GM13976 (cell line): ENCODE measurements at places on chromosomes 1 and 21.

DNA sequence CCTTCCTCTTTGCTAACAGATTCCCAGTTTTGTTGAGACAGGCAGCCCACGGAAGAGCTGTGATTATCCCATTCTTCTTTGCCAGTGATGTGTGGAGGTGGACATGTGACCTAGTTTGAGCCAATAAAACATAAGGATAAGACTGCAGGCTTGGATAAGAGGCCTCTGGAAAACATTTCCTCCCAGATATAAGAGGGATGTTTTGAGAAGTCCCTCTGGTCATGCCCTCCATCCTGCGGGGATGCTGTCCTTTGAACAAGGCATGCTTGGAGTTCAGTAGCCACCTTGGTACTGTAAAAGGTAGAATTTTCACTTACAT lies 155.7 kb downstream of the TM2D1 start:
- no peak for DNase-seq

- DNase-seq = no peak
Observed at GRCh38 chr1:115059316-115059715, 29.7 kb downstream of the TSHB start.

GRCh38 chr1:202207292-202207691 lies 13.7 kb downstream of the LGR6 start:
- no peak for DNase-seq

DNA sequence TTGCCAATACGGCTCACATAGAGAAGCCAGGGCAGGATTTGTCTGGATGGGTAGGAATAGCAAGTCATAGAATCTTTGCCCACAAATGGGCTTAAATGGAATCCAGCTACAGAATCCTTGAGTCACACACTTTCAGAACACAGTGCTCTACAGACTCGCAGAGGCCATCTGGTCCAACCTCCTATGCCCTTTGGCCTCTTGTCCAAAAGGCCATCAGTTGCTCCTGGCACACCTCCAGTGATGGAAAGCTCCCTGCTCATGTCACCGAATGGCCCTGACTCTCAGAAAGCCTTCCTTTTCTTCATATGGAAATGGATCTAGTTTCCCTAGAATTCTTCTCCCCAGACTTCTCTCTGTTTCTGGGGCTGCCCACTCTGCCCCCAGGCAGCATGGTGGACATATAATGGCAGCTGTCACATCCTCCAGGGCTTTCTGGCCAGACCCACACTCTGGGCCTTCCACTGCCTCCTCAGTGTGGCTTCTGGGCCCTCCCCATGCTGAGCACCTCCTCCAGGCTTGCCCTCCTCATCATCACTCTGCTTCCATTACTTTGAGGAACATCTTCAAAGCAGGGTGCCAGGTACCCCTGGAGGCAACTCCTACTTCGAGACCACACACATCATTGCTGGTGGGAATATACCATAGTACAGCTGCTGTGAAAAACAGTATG lies 33.6 kb upstream of the TRABD2B start:
- DNase-seq = no peak

GRCh38 chr1:30991862-30992606 lies 73.5 kb downstream of the PUM1 start:
- DNase-seq = no peak

- no peak for DNase-seq
Observed at GRCh38 chr1:77504986-77505385, 177.5 kb downstream of the ZZZ3 start.

GRCh38 chr1:79079770-79080169 lies 73.2 kb upstream of the ADGRL4 start:
- DNase-seq = no peak

- no peak for DNase-seq
Observed at GRCh38 chr21:35226328-35226727, 177.2 kb upstream of the RUNX1 start.

DNA sequence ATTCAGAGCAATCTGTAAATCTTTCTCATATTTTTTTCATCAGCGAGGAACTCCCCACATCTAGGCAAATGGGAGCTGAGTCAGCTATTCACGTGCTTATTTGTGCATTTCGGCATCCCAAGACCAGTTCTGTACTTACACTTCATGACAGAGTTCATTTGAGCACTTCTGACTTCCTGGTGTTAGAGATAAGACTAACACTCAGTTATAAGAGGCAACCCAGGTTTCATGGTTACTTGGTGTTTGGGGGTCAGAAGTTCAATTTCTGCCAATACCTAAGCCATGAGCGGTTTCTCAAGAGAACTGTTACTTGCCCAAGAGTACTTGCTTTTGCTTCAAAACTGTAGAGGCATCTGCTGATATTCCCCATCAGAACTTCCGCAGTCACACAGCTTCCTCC lies 24.1 kb upstream of the DESI2 start:
- DNase-seq = no peak

GRCh38 chr1:151324390-151324930 lies 2.8 kb downstream of the PI4KB start:
- no peak for DNase-seq

- no peak for DNase-seq
Observed at GRCh38 chr1:109477821-109478220, 5.9 kb upstream of the ATXN7L2 start.

GRCh38 chr1:180594723-180595122 lies 36.0 kb downstream of the OVAAL start:
- DNase-seq = no peak

DNA sequence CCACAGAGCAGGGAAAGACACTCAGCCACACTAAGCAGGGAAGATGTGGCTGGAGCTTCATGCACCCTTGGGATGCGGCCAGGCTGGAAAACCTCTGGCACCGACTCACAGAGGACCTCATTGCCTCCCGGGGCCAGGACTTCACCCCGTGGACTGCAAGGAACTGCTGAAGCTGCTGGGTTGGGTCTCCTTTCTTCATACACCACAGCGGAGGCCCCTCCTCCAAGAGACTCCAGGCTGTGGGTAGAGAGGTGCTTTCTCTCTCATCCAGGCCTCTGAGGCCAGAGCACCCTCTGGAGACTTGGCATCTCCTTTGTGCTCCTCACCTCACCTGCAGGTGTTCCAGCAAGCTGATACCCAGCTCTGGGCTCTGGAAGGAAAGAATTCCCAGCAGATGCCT lies 76.0 kb upstream of the EDN2 start:
- DNase-seq = no peak

- no peak for DNase-seq
Observed at GRCh38 chr21:38819051-38819718, 13.5 kb downstream of the ETS2 start.

DNA sequence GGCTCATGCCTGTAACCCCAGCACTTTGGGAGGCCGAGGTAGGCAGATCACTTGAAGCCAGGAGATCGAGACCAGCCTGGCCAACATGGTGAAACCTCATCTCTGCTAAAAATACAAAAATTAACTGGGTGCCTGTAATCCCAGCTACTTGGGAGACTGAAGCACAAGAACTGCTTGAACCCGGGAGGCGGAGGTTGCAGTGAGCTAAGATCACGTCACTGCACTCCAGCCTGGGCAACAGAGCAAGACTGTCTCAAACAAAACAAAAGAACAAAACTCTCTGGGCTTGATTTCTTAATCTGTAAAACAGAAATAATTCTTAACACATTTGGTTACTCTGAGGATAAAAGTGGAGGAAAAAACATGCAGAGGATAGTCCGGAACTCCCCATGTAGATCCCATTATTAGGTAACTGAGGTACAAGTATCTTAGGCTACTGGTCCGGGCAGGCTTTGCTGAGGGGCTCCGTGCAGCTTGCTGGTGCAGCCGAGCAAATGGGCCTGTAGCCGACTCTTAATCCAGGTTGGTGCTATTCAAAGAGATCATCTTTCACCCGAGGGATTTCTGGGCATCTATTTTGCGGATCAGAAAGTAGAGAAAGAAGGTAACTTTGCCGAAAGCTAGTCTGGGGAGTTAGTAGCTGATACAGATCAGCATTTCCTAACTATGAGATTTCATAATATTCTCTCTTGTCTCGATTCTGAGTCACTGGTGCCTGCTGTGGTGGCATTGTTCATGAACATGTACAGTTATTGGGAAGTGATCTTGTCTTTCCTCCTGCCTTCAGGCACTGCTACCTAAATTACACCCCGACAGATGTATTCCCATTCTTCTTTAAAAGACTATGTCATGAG lies 56.8 kb downstream of the NFIA start:
- no peak for DNase-seq

GRCh38 chr1:23798662-23799142 lies 1.9 kb downstream of the GALE start:
- DNase-seq = no peak

DNA sequence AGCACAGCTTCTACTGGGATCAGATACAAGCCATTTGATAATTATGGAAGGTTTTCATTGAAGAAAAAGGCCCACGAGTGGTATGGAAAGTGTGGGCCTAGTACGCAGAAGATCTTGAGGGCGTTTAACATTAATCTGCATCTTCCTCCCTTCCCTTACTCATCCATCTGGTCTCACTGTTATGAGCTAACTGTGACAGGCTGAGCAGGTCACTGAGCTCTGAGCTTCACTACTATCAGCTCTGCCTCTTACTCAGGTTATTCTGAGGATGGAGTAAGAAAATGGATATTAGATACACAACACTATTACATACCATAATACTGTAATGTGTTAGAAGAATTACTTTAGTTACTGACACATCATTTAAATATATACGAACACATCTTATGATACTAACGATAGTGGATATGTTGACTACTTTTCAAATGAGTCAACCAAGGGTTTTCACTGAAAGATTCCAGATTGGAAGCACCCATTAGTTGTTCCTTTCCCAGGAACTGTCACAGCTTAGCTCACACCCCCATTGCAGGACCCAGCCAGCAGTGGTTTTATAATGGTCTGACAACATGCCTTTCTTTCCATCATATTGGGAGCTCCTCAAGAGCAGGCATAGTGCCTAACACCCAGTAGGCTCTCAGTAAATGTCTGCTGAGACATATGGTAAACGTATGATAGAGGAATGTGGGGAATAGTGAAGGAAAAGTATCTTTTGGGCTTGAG lies 97.8 kb upstream of the C8B start:
- no peak for DNase-seq

DNA sequence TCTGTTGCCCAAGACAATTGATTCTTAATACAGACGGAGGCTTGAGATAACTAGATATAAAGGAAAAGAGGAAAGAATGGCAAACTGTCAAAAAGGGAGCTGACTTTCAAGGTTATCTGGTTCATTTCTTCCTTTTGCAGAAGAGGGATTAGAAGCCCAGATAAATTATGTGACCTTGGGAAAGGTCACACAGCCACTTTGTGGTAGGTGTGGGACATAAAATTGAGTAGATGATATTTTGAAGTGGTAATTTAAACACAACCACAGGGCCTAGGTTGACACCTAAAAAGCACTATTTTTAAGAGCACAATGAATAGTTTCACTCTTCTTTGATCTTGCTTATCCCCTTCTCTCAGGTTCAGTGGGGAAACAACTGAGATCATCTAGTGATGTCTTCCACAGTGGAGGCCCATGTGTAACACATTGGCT lies 16.9 kb upstream of the KIAA0040 start:
- DNase-seq = no peak

GRCh38 chr1:29971703-29972102 lies 735.4 kb downstream of the PTPRU start:
- DNase-seq = no peak

DNA sequence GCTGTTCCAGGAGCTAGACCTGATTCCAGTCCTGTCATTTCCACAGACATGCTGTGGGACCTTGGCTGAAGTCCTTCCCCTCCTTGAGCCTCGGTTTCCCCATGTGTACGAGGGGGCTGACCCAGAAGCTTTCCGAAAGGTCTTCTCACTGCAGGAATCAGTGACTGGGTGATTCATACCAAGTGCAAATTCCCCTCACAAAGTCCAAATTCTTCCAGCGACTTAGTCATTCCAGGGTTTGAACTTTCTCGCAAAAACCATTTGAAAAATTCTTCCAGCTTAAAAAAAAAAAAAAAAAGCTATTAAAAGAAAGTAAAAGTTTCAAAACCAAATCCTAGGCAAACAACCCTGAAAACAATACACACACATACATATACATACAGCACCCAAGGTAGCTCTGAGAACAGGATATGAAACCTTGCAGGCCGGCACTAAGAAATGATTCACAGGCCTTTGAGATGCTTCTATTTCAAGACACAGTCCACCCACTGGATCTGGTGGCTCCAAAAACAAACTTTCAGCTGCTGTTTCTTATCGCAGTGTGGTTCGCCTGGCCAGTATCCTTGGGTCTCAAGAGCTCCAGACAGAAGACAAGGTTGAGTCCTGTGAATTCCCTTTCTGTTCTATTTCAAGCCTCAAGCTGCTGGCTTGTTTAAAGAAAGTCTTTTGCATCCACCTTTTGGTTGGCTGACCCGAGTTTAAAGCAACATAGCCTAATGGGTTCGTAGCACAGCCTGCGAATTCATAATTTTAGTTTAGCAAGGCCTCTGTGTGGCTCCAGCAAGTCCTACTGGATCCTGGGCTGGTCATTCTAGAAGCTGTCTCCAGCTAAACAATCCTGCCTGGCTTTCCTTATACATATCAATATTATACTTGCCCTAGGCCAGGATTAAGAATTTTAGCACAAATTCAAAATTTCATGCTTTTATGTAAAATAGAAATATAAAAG lies 18.0 kb upstream of the ID3 start:
- DNase-seq = peak; percentile 74

DNA sequence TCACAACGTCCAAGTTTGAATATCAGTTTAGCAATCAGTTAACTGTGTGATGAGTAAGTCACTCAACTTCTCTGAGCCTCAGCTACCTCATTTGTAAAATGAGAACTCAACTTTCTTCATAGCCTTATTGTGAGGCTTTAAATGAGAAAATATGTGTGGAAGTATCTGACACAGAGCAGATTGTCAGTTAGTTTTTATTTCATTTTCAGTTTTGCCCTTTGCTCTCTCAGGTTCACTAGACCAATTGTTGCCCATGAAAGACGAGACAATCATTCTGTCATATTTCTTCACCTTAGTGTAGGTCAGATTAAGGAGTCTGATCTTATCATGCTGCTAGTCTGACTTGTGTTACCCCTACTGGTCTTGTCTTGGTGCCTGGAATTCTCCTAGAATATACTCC lies 232.8 kb upstream of the PTBP2 start:
- no peak for DNase-seq

DNA sequence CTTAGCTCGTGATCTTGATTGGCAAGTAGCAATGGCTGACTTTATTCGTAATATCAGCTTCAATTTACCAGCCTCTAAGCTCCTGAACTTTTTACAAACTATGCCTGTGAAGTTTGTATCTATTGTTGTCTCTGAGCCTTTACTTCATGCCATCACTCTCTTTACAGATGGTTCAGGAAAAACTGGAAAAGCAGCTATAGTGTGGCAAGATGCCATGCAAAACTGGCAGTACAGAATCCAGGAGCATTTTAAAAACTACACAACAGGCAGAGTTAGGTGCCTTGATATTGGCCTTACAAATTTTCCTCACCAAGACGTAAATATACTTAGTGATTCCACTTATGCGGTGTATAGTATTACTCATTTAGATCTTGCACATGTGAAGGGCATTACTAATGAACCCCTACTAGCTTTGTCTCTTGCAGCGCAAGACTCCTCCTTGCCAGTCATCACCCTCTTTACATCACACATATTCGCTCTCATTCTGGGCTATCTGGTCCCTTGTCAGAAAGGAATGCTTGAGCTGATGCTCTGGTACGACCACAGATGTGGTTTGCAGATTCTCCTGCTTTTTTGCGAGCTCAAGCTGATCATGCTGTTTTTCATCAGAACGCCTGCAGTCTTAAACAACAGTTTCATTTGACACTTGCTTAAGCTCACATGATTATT lies 36.3 kb downstream of the CLCA1 start:
- no peak for DNase-seq
